ENCODE measurements at places on chromosomes 12 and 14.

DNA sequence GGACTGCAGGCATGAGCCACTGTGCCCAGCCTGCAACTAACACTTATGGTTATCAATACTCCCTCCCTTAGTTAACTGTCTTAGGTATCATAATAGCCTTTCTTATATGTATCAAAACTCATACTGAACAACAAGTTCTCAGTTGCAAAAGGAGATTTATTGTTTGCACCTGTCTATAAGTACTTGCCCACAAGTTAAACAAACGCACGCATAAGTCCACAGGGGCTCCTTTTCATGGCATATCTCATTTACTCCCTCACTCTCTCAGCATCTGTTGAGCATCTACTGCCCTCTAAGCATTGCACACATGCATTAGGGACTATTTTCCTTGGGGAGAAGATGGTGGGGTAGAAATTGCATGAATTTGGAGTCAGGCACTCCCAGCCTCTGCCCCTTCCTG is 46.7 kb upstream of the CORO1C start:
- DNase-seq: no peak

GRCh38 chr12:16691624-16692023 is 85.7 kb upstream of the LMO3 start:
- no peak for DNase-seq

DNA sequence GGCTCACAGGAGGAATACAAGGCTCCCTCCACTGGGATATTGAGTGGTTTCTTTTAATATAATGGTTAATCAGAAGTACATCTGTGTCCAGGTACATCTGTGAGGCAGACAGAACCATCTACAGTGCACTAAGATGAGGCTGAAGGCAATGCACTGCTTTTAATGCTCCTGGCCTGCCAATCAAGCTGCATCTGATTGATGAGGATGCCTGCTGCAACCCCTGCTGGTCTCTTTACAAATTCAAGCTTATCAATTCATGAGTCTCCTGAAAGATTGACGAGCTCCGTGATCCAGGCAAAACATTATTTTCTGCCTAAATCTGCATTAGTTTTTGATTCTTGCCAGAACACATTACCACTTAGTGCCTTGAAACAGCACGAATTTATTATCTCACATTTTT is 1139.1 kb downstream of the AACS start:
- DNase-seq: no peak

- no peak for DNase-seq
Measured at GRCh38 chr14:79569072-79569471, 642.2 kb downstream of the DIO2 start.

- no peak for DNase-seq
Measured at GRCh38 chr12:54371328-54372112, 7.2 kb upstream of the GPR84 start.

DNA sequence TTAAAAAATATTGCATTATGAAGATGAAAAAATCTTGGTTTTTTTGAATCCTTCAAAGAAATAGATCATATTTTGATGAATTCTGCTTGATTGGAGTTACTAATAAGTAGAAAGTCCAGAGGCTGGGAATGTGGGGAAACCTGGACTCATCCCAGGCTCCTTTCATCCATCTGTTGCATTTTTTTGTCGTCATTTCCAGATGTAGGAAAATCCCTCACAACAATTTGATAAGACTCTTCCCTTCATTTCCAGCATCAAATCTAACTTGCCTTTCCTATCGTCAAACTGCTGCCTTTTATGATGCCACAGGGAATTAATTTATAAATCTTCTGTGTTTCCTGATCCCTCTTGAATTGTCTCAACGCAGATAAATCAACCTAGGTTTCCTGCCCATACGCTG is 211.6 kb downstream of the FBXL14 start:
- no peak for DNase-seq

DNA sequence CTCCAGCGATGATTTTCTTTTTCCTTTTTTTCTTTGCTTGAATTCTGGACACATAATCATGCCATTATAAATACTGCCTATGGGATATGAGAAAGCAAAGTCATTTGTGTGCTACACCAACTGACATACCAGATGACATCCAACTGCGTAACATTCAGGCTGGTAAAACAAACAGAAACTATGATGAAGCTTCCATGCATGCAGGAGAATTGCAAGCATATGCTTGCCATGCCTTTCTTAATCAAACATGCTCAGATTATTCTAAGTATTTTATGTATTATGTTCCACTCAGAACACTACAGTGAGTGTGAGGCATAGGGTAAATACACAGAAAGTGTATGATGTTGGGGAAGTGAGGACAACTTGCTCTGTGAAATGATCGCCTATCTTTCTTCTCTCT is 97.4 kb downstream of the C12orf50 start:
- no peak for DNase-seq

DNA sequence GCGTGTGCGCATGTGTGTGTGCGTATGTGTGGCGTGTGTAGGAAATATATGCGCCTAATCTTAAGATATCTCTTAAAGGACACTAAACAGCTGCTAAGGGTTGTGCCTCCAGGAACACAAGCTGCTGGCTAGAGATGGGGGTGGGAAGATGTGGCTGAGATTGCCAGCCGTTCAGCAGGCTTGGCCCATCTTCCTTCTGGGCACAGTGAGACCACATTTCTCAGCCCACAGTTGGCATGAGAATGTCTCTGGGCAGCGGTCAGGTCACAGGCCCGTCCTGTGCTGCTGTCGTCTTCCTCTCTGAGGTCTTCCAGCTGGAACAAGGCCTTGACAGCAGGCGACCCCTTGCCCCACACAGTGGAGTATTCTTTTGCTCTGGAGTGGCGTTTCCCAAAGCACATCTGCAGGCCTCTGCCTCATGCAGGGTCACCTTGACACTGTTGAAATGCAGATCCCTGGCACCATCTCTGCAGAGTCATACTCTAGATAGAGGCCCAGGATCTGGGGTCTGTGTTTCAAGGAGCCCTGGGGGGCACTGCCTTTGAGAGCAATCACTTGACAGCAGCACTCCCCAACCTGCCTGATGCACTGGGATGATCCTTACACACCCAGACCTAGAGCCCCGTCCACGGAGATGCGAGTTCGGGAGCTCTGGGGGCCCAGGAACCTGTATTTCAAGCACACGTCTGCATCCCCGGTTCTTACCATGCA is 335.5 kb upstream of the SFSWAP start:
- no peak for DNase-seq

GRCh38 chr12:7241404-7242005 is 52.0 kb downstream of the PEX5 start:
- no peak for DNase-seq

GRCh38 chr12:22275843-22276242 is 58.7 kb downstream of the ST8SIA1 start:
- peak; percentile 25 for DNase-seq

DNA sequence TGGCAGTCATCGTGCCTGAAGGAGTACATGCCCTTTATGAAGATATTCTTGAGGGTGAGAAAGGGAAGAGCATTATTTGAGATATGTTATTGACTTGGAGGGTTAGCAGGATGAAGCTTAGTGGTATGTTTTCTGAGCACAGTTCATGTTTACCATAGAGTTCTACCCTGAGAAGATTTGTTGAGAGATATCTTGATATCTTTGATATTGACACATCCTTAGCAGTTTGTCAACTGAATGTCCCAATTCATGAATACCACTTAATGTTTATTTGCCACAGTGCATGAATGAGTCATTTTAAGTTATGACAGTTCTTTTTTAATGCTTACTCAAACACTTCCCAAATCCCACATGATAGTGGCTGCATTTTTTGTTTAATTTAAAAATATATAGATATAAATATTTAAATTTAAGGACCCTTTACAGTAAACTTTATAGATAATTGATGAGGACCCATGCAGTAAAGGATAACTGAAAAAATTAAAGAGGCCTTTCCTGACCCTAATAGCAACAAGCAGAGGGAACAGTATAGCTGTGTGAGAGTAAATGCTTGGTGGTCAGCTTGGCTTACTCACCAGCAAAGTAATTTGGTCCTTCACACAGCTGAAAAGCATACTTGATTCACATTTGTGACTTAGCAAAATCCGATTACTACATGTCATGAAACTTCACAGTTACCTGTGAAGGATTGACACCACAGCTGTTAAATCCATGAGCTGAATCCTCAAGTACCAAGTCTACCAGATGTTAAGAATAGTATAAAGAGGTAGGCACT is 25.8 kb downstream of the SLC39A9 start:
- DNase-seq: no peak

All from esophagus squamous epithelium (tissue), 5 donors.